Ascending aorta (tissue), 2 donors: ENCODE measurements at places on chromosomes 1 and 21. TPM values are rescaled to one million over a fixed set of nuclear protein-coding genes. Genes with fewer than 3 reads are reported as not detected.

The PLA2G2D gene
- total RNA-seq: not detected

The ZYG11B gene
- total RNA-seq: 17.5 TPM

The NUDT4B gene
- 52.5 TPM for total RNA-seq

The C1orf185 gene
- not detected for total RNA-seq

The ACTA1 gene
- total RNA-seq: not detected

The CYP4Z1 gene
- total RNA-seq: 4.8 TPM

The SLFNL1 gene
- total RNA-seq: not detected

The HCRTR1 gene
- not detected for total RNA-seq

The S100A1 gene
- total RNA-seq: not detected

The LINGO4 gene
- total RNA-seq: not detected

The FTCD gene
- total RNA-seq: 0.85 TPM

The HRNR gene
- not detected for total RNA-seq

The PKN2 gene
- 7.3 TPM for total RNA-seq

The KRTAP13-1 gene
- not detected for total RNA-seq

The IARS2 gene
- total RNA-seq: 41.0 TPM
